ENCODE measurements at places on chromosomes 5 and 9. TPM values are rescaled to one million over a fixed set of nuclear protein-coding genes. Genes with fewer than 3 reads are reported as not detected.

The SLC6A19 gene
- total RNA-seq = not detected

- H3K27me3 ChIP-seq = no peaks in the 10 kb centered on the region
- H3K4me1 ChIP-seq = no peaks in the 10 kb centered on the region
- H3K36me3 ChIP-seq = no peaks in the 10 kb centered on the region
- DNase-seq = no peak
Observed at GRCh38 chr9:13939701-13940490, 374.0 kb downstream of the NFIB start.

The SLC34A3 gene
- 0.34 TPM for total RNA-seq

- no peak for DNase-seq
- no peaks in the 10 kb centered on the region for H3K36me3 ChIP-seq
- H3K4me1 ChIP-seq = no peaks in the 10 kb centered on the region
- H3K27ac ChIP-seq = no peak overlapping the region
- no peak overlapping the region for H3K4me3 ChIP-seq
- no peaks in the 10 kb centered on the region for H3K27me3 ChIP-seq
Observed at GRCh38 chr9:136310273-136311030, 6.6 kb upstream of the CCDC187 start.

The DAB2IP gene
- total RNA-seq = 56.3 TPM

The HNRNPH1 gene
- total RNA-seq = 765 TPM
